ENCODE measurements at places on chromosomes 12 and 14.
A peak's percentile ranks its signal among the peaks of the same experiment; 100 is the strongest.

- H3K36me3 ChIP-seq = no peaks in the 10 kb centered on the region
- H3K4me1 ChIP-seq = peaks cover 11% of the 10 kb centered on the region
- DNase-seq = no peak
- peaks cover 9% of the 10 kb centered on the region for H3K27me3 ChIP-seq
These were observed 30.7 kb downstream of the SSPN start for GRCh38 chr12:26226122-26226521.

GRCh38 chr12:68912916-68913315 lies 20.1 kb downstream of the CPM start:
- DNase-seq = no peak
- H3K36me3 ChIP-seq = peaks cover 2% of the 10 kb centered on the region
- H3K27me3 ChIP-seq = no peaks in the 10 kb centered on the region
- no peak overlapping the region for H3K27ac ChIP-seq

DNA sequence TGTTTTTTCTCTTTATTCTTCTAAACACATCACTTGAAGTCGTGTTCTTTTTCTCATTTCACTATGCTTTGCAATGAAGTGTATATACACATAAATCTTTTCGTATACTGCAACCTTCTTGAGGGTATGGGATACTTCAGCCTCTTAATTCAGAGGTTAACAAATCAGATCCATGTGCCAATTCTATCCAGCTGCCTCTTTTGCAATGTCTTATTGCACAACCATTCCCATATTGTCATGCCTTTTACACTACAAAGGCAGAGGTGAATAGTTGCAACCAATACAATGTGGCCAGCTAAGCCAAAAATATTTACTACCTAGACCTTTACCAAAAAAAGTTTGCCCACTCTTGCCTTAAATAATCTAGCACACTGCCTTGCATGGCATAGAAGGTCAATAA lies 224.5 kb upstream of the FOXG1 start:
- no peak for DNase-seq
- H3K27ac ChIP-seq = no peak overlapping the region
- no peak overlapping the region for H3K4me3 ChIP-seq
- no peaks in the 10 kb centered on the region for H3K36me3 ChIP-seq

GRCh38 chr12:116853507-116853906 lies 27.7 kb downstream of the HRK start:
- no peak overlapping the region for H3K4me3 ChIP-seq
- H3K36me3 ChIP-seq = no peaks in the 10 kb centered on the region
- peaks cover 16% of the 10 kb centered on the region for H3K4me1 ChIP-seq
- no peaks in the 10 kb centered on the region for H3K27me3 ChIP-seq

- H3K36me3 ChIP-seq = no peaks in the 10 kb centered on the region
- H3K4me1 ChIP-seq = no peaks in the 10 kb centered on the region
- no peak overlapping the region for H3K4me3 ChIP-seq
- peaks cover 4% of the 10 kb centered on the region for H3K27me3 ChIP-seq
- DNase-seq = no peak
These were observed 5.0 kb downstream of the BDKRB1 start for GRCh38 chr14:96261053-96261452.

GRCh38 chr14:91078095-91078737 lies 17.8 kb upstream of the RPS6KA5 start:
- DNase-seq = no peak
- H3K27ac ChIP-seq = no peak overlapping the region
- no peaks in the 10 kb centered on the region for H3K36me3 ChIP-seq
- H3K27me3 ChIP-seq = no peaks in the 10 kb centered on the region

DNA sequence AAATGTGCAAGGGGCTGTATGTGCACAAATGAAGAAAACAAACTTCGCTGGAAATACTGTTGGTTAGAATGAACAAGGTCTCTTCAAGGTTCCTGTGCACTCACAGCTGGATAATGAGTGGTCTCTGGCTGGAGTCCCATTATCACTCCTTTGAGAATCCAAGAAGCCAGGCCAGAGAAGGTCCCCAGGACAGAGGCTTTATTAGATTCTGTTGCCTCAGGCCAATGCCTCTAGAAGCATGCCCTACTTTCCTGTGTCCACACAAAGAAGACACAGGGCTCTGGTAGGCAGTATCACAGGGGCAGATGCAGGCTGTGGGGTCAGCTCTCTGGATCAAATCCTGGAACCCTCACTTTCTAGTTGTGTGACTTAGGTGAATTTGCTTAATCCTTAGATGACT lies 384.7 kb downstream of the GRIN2B start:
- no peaks in the 10 kb centered on the region for H3K36me3 ChIP-seq
- no peak for DNase-seq
- H3K4me3 ChIP-seq = no peak overlapping the region
- H3K4me1 ChIP-seq = no peaks in the 10 kb centered on the region

- no peak overlapping the region for H3K27ac ChIP-seq
- no peaks in the 10 kb centered on the region for H3K27me3 ChIP-seq
- H3K4me1 ChIP-seq = peaks cover 21% of the 10 kb centered on the region
- DNase-seq = no peak
- no peak overlapping the region for H3K4me3 ChIP-seq
These were observed 270.4 kb downstream of the ADAMTS20 start for GRCh38 chr12:43281563-43281962.

GRCh38 chr14:102424520-102424919 lies 61.8 kb downstream of the TECPR2 start:
- no peaks in the 10 kb centered on the region for H3K4me1 ChIP-seq
- H3K27me3 ChIP-seq = no peaks in the 10 kb centered on the region
- H3K27ac ChIP-seq = no peak overlapping the region
- no peak for DNase-seq
- no peak overlapping the region for H3K4me3 ChIP-seq
- H3K36me3 ChIP-seq = no peaks in the 10 kb centered on the region

DNA sequence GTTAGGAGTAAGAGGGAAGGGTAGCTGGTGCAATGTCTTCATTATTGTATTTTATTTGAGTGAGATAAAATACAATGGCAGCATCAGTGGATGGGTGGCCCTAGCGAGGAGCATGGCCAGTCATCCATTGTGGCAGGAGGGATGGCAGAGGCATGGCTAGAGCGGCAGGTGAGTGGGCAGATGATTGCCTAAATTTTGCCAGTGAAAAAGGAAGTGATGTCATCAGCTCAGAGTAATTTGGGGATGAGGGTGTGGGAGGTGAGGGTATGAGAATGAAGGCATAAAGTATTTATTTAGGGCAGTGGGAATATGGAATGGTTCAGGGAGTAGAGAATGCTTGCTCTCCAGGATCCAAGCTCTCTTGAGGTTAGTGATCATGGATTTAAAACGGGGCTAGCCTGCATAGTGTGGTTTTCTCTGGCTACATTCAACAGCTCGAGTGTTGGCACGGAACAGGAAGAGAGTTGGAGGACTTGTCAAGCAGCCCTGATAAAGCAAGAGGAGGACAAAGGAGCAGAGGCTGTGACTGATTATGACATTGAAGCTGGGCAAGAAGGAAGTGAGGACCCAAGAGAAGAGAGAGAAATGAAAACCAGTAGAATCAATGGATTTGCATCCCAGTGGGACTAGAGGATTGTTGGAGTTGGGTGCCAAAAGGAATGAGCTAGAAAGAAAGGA lies 18.7 kb upstream of the SERPINA6 start:
- no peak overlapping the region for H3K4me3 ChIP-seq
- H3K27ac ChIP-seq = no peak overlapping the region
- no peaks in the 10 kb centered on the region for H3K27me3 ChIP-seq
- no peaks in the 10 kb centered on the region for H3K4me1 ChIP-seq
- no peak for DNase-seq

- no peaks in the 10 kb centered on the region for H3K36me3 ChIP-seq
- no peak overlapping the region for H3K27ac ChIP-seq
- H3K27me3 ChIP-seq = no peaks in the 10 kb centered on the region
- no peak for DNase-seq
- peaks cover 54% of the 10 kb centered on the region for H3K4me1 ChIP-seq
These were observed 99.7 kb downstream of the ZFP36L1 start for GRCh38 chr14:68692916-68693771.

GRCh38 chr12:71578694-71579258 lies 84.9 kb downstream of the ZFC3H1 start:
- H3K27me3 ChIP-seq = no peaks in the 10 kb centered on the region
- no peak overlapping the region for H3K4me3 ChIP-seq

GRCh38 chr12:133215724-133216123 lies 20.0 kb downstream of the ANHX start:
- H3K27me3 ChIP-seq = no peaks in the 10 kb centered on the region
- no peaks in the 10 kb centered on the region for H3K4me1 ChIP-seq
- H3K4me3 ChIP-seq = no peak overlapping the region
- no peak for DNase-seq
- H3K27ac ChIP-seq = no peak overlapping the region

DNA sequence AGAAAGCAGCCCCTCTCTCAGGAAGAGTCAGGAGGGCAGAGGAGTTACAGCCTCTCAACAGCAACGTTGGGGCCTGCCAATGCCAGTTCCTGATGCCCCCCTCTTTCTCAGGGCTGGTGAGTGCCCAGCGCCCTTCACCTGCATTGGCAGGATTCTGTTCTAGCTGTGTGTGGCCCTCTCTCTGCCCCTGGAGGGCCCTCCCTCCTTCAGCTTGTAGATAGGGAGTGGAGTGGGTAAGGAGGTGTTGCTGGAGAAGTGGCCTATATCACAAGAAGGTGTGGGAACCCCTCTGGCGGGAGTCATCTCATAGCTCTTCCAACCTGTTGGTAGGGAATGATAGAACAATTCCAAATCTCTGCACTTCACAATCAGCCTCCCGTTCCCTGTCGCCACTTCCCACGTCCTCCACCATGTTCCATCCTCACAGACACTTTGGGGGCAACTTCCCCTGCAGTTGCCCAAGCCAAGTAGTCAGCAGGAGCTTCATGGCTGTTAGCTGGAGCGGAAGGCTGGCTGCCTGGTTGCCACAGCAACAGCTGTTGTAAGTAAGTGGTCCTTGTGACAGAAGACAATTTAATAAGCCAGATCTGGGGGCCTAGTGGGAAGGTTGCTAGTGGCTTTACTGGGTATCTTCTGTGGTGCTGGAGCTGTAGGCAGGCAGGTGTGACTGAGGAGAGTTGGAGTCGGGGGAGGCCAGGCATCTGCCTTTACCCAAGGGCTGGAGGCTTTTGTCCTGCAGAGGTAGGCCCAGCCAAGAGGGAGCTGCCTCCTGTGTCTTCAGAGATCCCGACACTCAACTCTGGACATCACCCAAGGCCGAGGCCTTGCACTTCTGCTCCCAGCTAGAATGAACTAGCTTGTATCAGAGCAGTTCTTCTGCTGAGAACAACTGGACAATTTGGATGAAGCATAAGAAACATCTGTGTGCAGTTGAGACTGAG lies 38.4 kb downstream of the GALNT16 start:
- H3K4me1 ChIP-seq = no peaks in the 10 kb centered on the region
- H3K36me3 ChIP-seq = no peaks in the 10 kb centered on the region
- H3K27me3 ChIP-seq = no peaks in the 10 kb centered on the region
- no peak for DNase-seq

- H3K27ac ChIP-seq = no peak overlapping the region
- H3K4me3 ChIP-seq = peak overlapping the region; percentile 22
- no peaks in the 10 kb centered on the region for H3K36me3 ChIP-seq
- peaks cover 45% of the 10 kb centered on the region for H3K27me3 ChIP-seq
These were observed 638 bp downstream of the PLEKHG3 start for GRCh38 chr14:64704743-64705380.

DNA sequence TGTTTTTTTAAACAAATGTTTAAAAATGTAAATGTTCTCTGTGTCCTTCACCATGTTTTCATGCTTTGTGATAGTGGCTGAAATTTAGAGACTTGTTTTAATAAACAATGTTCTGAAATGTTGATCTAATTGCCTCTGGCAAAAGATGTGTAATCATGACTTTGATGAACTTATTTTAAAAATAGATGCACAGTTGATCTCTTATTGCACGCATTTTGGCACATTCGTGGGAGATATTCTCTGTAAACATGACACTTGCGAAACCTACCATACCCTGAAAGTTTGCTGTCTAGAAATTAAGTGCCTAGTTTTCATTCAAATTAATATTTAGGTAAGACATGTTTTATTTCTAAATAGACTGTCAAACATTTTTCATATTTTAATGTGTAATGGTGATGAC lies 119.7 kb upstream of the DNM1L start:
- no peaks in the 10 kb centered on the region for H3K27me3 ChIP-seq
- H3K36me3 ChIP-seq = no peaks in the 10 kb centered on the region
- DNase-seq = no peak
- H3K4me1 ChIP-seq = peaks cover 13% of the 10 kb centered on the region

DNA sequence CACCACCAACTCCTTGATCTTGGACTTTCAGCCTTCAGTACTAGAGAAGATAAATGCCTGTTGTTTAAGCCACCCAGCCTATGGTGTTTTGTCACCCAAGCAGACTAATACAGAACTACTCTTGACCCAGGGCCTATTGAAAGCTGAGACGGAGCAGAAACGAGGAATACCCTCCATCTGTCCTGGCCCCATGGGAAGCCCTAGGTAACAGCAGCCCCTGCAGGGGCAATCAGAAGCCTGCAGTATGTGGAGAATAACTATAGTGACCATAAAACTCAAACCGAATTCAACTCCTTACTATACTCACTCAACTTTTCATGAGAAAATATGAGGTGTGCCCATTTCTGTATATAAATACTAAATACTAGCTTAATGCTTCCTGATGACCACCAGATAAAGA lies 307.4 kb downstream of the NUAK1 start:
- no peak for DNase-seq
- no peaks in the 10 kb centered on the region for H3K36me3 ChIP-seq
- no peak overlapping the region for H3K27ac ChIP-seq
- no peaks in the 10 kb centered on the region for H3K27me3 ChIP-seq
- no peaks in the 10 kb centered on the region for H3K4me1 ChIP-seq

GRCh38 chr14:55706893-55707292 lies 126.9 kb downstream of the KTN1 start:
- no peak overlapping the region for H3K4me3 ChIP-seq
- DNase-seq = no peak
- H3K36me3 ChIP-seq = no peaks in the 10 kb centered on the region
- H3K4me1 ChIP-seq = peaks cover under 1% of the 10 kb centered on the region
- H3K27ac ChIP-seq = no peak overlapping the region

DNA sequence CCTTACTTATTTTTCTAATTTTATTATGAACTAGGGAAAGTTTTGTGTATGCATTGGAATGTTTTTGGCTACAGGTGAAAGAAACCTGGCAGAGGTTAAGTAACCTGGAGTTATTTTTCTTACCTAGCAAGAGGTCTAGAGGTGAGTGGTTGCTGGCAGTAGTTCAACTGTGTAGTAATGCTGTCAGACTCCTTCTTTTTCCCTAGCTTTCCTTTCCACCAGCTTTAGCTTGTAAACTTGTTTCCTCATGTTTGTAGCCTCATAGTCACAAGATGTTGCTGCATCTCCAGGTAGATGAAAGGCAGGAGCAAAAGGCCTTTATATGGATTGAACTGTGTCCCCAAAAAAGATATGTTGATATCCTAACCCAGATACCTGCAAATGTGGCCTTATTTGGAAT lies 105.1 kb upstream of the AMIGO2 start:
- DNase-seq = no peak
- no peak overlapping the region for H3K27ac ChIP-seq
- H3K4me3 ChIP-seq = no peak overlapping the region
- H3K27me3 ChIP-seq = no peaks in the 10 kb centered on the region
- no peaks in the 10 kb centered on the region for H3K36me3 ChIP-seq
